ENCODE measurements at places on chromosomes 4 and X.

DNA sequence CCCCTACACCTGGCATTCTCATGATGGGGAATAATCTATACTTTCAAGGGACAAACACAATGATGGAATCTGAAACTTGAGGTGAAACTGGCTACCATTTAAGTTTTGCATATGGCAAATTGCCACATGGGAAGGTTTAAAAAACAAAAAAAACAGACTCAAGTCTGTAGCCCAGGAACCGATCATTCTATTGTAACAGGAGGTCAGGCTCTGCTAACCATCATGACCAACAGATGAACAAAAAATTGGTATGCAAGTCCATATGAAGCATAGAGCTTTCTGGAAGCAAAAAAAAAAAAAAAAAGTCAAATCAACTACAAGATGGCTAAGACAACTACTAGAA, 594.3 kb upstream of the DIPK2B start:
- DNase-seq, result no peak

DNA sequence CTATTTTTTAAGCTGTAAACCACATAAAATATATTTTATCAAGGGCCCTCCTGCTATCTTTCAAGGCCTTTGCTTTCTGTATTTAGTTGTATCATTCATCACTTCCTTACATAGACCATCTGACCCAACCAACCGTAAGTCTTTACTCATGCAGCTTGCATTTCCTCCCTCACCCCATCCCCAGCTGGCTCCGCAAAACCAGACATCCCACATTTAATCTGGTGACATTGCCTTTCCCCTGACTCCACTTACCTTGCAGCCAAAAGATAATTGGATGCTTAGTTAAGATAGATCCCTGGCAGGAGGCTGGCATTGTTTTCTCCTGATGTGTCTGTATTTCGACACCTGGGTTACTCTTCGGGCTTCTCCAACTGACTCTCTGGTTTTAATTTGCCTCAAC, 183.7 kb upstream of the LDB2 start:
- DNase-seq, result no peak

DNA sequence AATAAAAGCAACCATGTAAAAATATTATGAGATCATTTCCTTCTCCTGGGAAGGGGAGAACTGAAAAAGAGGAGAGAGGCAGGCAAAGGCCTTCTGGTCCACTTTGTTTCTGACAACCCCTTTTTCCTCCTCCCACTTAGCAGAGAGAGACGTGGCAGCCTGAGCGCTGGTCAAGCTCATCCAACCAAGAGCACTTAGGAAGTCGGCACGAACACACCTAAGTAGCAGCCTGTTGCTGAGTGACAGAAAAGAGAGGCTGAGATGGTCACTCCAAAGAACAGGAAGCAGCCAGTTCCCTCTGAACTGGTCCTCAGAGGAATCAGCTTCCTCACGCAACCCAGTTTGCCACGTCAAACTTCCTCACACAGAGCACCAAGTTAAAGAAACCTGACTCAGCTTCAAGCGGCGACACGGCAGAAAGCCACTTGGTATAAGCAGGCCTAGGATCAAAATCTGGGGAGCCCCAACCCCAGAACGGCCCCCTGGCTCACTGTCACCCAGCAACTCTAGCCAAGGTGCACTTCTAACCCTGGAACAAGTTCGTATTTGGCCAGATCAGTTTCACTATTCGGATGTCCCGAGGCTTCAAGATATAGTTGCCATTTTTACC, 861 bp downstream of the SEC24D start:
- DNase-seq, result peak; percentile 78

GRCh38 chr4:43837171-43837570, 611.4 kb downstream of the KCTD8 start:
- DNase-seq, result no peak

DNA sequence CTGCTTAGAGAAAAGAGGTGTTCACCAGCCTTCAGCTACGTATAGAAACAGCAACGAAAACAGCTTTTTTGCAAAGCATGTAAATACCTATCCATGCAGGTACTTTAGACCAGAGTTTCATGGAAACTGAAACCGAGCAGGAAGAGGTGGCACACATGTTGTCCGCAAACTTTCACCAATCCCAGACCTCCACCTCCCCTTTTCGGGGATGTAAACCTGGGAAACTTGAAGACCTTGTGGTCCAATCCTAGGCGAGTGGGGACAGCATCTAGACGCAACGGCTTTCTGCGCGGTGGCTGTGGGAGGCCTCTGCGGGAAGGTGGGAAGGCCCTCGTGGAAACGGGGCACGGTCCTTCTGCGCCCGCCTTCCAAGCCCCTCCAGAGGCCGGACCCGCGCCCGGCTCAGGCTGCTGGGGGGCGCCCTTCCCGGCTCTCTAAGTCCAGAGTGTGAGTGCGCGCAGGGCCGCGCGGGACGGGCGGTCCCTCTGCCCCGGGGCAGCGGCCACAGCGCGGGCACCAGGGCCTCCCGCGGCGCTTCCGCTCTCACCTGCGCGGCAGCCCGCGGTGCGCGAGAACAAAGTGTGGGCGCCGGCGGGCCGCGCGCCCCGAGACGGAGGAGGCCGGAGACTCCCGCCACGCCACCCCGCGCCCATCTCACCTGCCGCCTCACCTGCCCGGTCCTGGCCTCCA, 830 bp upstream of the SHROOM2 start:
- no peak for DNase-seq

DNA sequence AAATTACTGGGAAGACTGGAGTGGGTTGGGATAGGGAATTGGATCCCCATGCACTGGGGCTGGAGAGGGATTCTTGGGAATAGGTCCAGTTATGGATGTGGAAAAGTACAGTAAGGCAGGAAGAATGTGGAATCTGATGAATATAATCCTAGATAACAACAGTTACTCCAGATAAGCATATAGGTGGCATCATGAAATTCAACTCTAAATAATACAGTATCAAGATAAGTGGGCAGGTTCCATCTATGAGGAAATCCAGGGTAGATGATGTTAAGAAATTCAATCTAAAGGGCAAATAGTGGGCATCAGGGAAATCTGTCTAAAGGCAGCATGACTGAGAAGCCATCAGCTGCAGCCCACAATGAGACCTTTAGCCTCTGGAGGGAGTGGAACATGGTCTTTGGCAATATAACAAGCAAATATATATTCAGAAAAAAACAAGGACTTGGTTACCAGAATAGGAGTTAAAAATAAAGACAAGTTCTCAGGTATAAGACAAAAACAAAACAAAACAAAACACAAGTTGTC, 1.2 kb downstream of the DTHD1 start:
- no peak for DNase-seq

- DNase-seq, result no peak
Observed at GRCh38 chr4:54581807-54582206, 76.0 kb upstream of the KIT start.

DNA sequence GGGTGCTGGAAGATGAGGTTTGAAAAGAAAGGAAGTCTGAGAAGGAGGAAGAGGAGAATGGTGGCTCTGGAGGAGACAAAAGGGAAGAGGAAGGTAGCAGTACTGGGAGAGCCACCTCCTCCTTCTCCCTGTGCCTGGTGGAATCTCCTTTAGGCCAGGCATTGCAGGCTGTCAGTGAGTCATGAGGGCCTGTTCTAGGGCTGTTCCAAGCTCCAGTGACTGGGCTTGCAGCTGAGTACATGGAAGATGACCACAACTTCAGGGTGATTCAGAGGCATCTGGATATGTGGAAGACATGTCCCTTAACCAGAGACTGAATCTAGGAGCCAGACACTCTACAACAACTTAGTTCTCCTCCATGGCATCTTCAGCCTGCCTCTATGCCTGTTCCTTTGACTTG, 107.8 kb downstream of the EFNB1 start:
- DNase-seq, result peak; percentile 50

DNA sequence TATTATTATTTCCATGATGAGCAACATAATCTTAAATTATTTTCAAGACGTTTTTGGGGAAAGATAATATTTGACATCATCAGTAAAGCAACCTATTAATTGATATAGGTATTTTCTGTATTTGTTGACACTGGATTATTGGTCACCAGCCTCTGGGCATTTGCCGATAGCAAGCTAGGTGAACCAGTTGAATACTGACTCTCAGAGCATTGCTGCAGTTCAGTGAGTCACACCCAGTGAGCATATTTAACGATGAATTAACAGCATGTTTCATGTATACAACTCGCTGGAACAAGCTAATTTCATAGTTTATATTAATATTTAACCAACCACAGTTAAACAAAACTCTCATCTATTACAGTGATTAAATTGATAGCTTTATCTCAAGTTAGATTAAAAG, 1006.0 kb upstream of the DIAPH2 start:
- no peak for DNase-seq

DNA sequence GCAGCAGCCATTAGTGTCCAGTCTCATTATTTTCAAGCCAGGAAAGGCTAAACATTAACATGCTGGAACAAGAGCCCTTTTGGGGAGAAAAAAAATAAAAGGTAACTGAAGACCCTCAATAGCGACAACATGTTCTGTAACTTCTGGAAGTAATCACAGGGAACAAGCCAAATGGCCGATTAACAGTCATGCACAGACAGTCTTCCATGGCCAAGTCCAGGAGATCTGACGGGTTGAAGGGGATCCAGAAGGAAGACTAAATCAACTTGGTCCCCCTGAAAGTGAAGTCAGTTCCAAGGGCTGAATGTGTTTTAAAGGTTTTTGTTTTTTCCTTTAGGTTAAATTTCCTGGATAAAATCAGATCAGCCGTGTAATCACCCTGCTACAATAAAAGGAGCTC, 52.5 kb downstream of the LNX1 start:
- DNase-seq, result no peak

GRCh38 chrX:45196701-45197100, 4.0 kb downstream of the DIPK2B start:
- DNase-seq, result no peak

- DNase-seq, result no peak
Observed at GRCh38 chr4:139188648-139189416, 11.8 kb upstream of the ELF2 start.

All from fibroblast of skin of left quadriceps (primary cell).